ENCODE measurements at places on chromosomes 11 and 22. TPM values are rescaled to one million over a fixed set of nuclear protein-coding genes. Genes with fewer than 3 reads are reported as not detected.

Gene ATG2A
- 69.5 TPM for total RNA-seq

Gene KRTAP5-10
- 1.1 TPM for total RNA-seq

- no peaks in the 10 kb centered on the region for H3K27me3 ChIP-seq
- H3K4me3 ChIP-seq = no peak overlapping the region
- peak overlapping the region; percentile 75 for H3K27ac ChIP-seq
- H3K36me3 ChIP-seq = no peaks in the 10 kb centered on the region
Measured at GRCh38 chr11:10407749-10408685, 47.0 kb upstream of the AMPD3 start.

Gene EPS8L2
- total RNA-seq = 146 TPM

GRCh38 chr11:67048515-67049130 lies 8.0 kb upstream of the RHOD start:
- peak; percentile 90 for DNase-seq
- no peaks in the 10 kb centered on the region for H3K27me3 ChIP-seq

- H3K27ac ChIP-seq = no peak overlapping the region
- H3K4me1 ChIP-seq = peaks cover 39% of the 10 kb centered on the region
- peaks cover 5% of the 10 kb centered on the region for H3K36me3 ChIP-seq
- DNase-seq = no peak
- H3K27me3 ChIP-seq = no peaks in the 10 kb centered on the region
- no peak overlapping the region for H3K4me3 ChIP-seq
Measured at GRCh38 chr22:21849489-21849888, 18.0 kb downstream of the MAPK1 start.

GRCh38 chr11:128473636-128474035 lies 113.7 kb downstream of the ETS1 start:
- H3K27me3 ChIP-seq = no peaks in the 10 kb centered on the region
- no peak for DNase-seq
- H3K4me1 ChIP-seq = peaks cover 64% of the 10 kb centered on the region
- peaks cover 10% of the 10 kb centered on the region for H3K36me3 ChIP-seq
- H3K27ac ChIP-seq = no peak overlapping the region

DNA sequence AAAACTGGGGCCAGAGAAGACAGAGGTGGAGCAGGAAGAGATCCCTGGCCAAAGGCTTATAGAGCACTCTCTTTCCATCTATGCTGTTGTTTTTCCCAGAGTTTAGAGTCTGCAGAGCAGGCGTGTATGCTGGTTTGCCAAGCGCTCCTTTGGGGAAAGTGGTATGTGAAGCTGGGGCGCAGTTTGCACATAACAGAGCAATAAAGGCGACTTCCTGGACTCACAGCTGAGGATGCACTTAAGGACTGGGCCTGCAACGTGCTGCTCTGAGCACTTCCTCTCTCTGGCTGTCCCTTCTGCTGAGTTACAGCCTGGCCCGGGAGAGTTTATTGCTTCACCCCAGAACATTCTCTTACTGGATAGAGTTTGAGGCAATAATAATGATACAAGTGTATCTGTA lies 41.7 kb downstream of the THAP12 start:
- H3K36me3 ChIP-seq = no peaks in the 10 kb centered on the region
- no peaks in the 10 kb centered on the region for H3K4me1 ChIP-seq
- no peaks in the 10 kb centered on the region for H3K27me3 ChIP-seq
- H3K27ac ChIP-seq = peak overlapping the region; percentile 27

GRCh38 chr11:117376517-117376916 lies 48.9 kb downstream of the CEP164 start:
- no peaks in the 10 kb centered on the region for H3K27me3 ChIP-seq
- H3K4me1 ChIP-seq = no peaks in the 10 kb centered on the region
- H3K4me3 ChIP-seq = no peak overlapping the region
- no peak for DNase-seq

DNA sequence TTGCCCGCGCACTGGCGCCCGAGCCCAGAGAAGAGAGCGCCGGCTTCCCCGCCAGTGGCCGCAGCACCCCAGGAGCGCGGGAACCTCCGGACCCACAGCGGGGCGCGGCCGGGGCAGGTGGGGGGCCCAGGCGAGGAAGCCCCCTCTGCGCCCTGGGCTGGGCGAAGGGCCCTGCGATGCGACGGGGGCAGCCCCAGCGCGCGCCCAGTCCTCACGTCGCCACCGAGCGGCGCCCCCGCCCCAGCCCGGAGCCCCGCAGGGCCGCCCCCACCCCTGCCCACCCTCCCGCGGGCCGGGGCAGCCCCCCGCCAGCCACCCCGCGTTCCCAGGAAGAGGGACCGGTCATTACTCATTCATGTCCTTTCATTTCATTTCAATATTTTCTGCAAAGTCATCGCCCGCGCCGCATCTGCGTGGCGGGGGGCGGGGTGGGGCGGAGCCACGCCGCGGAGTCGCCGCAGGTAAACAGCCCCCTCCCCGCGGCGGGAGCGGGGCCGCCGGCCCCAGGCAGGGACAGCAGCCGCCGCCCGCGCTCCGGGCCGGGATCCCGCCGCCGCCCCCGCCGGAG lies 673 bp upstream of the PANX2 start:
- H3K27ac ChIP-seq = no peak overlapping the region
- H3K4me3 ChIP-seq = peak overlapping the region; percentile 72
- H3K36me3 ChIP-seq = no peaks in the 10 kb centered on the region
- peaks cover 18% of the 10 kb centered on the region for H3K4me1 ChIP-seq
- DNase-seq = no peak

- H3K4me3 ChIP-seq = no peak overlapping the region
- no peaks in the 10 kb centered on the region for H3K4me1 ChIP-seq
- no peak for DNase-seq
- peaks cover 11% of the 10 kb centered on the region for H3K27me3 ChIP-seq
- H3K36me3 ChIP-seq = no peaks in the 10 kb centered on the region
Measured at GRCh38 chr22:47465809-47466208, 703.4 kb downstream of the TBC1D22A start.

DNA sequence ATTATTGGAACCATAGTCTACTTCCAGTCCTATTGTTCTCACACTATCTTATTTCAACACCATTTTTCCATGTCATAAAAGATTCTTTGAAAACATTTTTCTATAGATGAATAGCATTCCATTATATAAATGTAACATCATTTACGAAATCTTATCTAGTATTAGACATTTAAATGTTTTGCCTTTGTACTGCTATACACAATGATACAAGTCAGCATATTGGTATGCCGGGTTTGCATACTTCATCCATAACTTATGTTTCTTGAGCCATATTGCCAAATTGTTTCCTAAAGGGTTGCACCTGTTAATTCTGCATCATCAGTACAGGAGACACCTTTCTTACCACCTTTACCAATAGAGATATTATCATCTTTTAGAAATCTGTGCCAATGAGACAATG lies 68.2 kb downstream of the SYT13 start:
- no peak overlapping the region for H3K27ac ChIP-seq
- peaks cover 14% of the 10 kb centered on the region for H3K36me3 ChIP-seq
- no peaks in the 10 kb centered on the region for H3K27me3 ChIP-seq
- no peak overlapping the region for H3K4me3 ChIP-seq
- H3K4me1 ChIP-seq = no peaks in the 10 kb centered on the region
- DNase-seq = no peak

Gene KRTAP5-11
- 7.3 TPM for total RNA-seq

Gene ASPHD2
- 28.0 TPM for total RNA-seq

Gene FJX1
- 29.9 TPM for total RNA-seq

GRCh38 chr22:49564054-49564453 lies 263.6 kb downstream of the BRD1 start:
- no peaks in the 10 kb centered on the region for H3K36me3 ChIP-seq
- no peaks in the 10 kb centered on the region for H3K4me1 ChIP-seq
- H3K4me3 ChIP-seq = no peak overlapping the region
- H3K27me3 ChIP-seq = peaks cover 5% of the 10 kb centered on the region

DNA sequence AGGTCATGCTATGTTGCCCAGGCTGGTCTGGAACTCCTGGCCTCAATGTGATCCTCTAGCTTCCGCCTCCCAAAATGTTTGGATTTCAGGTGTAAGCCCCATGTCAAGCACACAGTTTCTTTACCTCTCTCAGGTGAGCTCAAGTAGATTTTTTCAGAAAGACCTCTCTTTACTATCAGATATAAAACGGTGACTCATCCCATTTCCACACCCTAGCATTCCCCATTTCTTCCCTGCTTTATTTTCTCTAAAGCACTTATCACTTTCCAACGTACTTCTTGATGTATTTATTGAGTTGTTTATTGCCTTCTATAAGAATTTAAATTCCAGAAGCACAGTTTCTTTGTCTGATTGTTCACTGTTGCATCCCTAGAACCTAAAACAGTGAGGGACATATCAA lies 3.7 kb downstream of the TSG101 start:
- peaks cover 10% of the 10 kb centered on the region for H3K36me3 ChIP-seq

DNA sequence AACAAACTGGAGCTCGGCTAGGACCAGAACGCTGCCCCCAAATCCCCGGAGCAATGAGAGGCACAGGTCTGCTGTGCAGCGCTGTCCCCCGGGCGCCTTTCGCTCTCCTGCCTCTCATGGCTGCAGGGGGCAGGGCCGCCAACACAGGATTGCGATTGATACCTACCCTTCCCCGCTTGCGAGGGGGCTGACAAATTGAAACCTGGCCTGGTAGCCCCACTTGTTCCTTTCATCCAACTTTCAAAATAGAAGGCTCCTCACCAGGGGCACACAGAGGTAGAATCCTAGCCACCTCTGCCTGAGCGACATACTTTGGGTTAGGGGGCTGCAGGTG lies 642 bp upstream of the CASTOR1 start:
- peak overlapping the region; percentile 88 for H3K4me3 ChIP-seq
- DNase-seq = no peak
- H3K4me1 ChIP-seq = peaks cover 65% of the 10 kb centered on the region

Gene XKR3
- not detected for total RNA-seq

- no peak for DNase-seq
- H3K27ac ChIP-seq = no peak overlapping the region
- no peaks in the 10 kb centered on the region for H3K36me3 ChIP-seq
Measured at GRCh38 chr22:21718499-21718898, 17.1 kb downstream of the YPEL1 start.

Gene SCGB2A2
- 1,077 TPM for total RNA-seq

DNA sequence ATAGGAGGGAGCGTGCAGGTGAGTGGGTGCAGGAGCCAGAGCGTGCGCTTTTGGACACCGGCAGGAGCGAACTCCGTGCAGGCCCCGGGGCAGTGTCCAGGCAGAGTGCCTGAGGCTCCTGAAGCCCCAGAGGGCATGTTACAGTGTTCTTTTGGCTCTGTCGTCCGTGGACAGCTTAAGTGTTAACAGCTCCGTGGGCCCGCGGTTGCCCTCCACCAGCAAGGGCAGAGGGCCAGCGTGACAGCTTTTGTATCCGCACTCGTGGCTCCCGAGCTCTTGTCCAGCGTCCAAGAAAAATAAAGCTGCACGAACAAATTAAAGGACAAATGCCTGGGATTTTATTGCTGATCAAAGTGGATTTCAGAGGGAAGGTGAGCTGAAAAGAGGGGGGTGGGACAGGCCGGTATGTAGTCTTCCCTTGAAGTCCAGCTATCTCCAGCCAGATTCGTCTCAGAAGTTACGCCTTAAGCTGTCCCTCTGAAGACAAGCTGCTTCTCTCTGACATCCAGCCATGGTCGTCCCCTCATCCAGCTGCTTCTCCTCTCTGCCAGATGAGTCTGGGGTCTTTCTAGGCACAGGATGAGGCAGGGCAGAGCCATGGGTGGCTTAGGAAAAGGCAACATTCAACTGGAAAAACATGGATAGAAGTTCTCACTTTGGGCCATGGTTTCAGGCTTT lies 968 bp upstream of the TMEM109 start:
- no peaks in the 10 kb centered on the region for H3K27me3 ChIP-seq
- H3K27ac ChIP-seq = peak overlapping the region; percentile 96
- H3K4me3 ChIP-seq = peak overlapping the region; percentile 95
- H3K36me3 ChIP-seq = no peaks in the 10 kb centered on the region
- peaks cover 44% of the 10 kb centered on the region for H3K4me1 ChIP-seq

Gene KRTAP5-7
- total RNA-seq = 1.0 TPM

GRCh38 chr11:119774172-119774763 lies 45.3 kb upstream of the NECTIN1 start:
- H3K27me3 ChIP-seq = peaks cover 14% of the 10 kb centered on the region
- H3K27ac ChIP-seq = no peak overlapping the region
- H3K4me3 ChIP-seq = no peak overlapping the region
- no peaks in the 10 kb centered on the region for H3K36me3 ChIP-seq

- no peak overlapping the region for H3K27ac ChIP-seq
- no peaks in the 10 kb centered on the region for H3K27me3 ChIP-seq
- peaks cover 5% of the 10 kb centered on the region for H3K4me1 ChIP-seq
- H3K4me3 ChIP-seq = no peak overlapping the region
- H3K36me3 ChIP-seq = no peaks in the 10 kb centered on the region
- no peak for DNase-seq
Measured at GRCh38 chr22:33891992-33892391, 28.3 kb downstream of the LARGE1 start.

DNA sequence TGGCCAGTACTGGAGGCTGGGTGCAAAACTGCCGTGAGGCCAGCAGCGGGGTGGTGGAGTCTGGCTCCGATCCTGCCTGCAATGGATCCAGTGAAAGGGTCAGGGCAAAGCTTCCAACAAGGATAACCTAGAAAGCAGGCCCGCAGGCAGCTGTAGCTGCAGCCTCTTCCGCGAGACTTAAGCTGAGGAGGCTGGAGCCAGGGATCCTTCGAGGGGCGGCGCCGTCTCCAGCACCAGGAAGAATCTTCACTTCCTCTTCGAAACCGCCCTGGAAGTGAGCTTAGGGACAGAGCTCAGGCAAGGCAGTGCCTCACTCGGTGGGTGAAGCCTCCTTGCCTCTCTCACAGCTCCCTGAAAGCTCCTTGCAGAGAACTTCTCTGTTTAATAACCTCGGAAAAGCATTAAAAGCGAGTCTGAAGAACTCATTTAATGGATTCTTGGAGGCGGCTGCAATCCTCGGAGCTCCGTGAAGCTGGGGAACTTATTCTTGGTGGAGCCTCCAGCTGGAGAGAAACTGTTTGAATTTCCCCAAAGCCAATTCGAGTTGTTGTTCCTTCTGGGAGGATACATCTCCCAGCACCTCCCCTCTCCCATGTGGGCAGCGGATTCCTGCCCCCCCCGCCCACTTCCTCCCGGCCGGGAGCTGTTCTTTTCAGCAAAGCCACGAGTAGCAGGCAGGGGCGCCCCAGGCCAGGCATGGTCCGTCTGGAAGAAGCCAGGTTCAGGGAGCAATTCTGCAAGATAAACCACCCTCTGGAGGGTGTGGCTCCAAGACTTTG lies 169.9 kb downstream of the CTTN start:
- no peak for DNase-seq
- H3K4me3 ChIP-seq = peak overlapping the region; percentile 41
- peaks cover 22% of the 10 kb centered on the region for H3K4me1 ChIP-seq
- H3K27me3 ChIP-seq = no peaks in the 10 kb centered on the region
- H3K27ac ChIP-seq = peak overlapping the region; percentile 63

DNA sequence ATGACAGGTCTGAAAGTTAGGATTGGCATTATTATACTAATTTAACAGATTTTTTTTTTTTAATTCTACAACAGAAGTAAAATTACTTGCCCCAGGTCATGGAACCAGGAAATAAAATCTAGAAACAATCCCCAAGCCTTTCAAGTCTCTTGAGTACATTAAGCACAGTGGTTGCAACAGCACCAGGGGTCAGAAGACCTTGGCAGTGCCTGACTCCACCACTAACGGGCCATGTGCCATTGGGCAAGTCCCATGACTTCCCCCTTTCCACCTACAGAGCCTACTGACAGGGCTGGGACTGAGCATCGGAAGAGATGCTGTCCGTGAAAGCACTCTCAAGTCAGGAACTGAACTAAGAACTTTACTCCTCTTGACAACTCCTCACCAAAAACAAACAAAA lies 98.6 kb upstream of the AKIP1 start:
- H3K27me3 ChIP-seq = no peaks in the 10 kb centered on the region
- H3K4me1 ChIP-seq = peaks cover 68% of the 10 kb centered on the region
- peak; percentile 81 for DNase-seq
- H3K4me3 ChIP-seq = no peak overlapping the region
- H3K36me3 ChIP-seq = no peaks in the 10 kb centered on the region
